Midbrain (tissue), 1 donor: ENCODE measurements at places on chromosomes 1 and 21.

DNA sequence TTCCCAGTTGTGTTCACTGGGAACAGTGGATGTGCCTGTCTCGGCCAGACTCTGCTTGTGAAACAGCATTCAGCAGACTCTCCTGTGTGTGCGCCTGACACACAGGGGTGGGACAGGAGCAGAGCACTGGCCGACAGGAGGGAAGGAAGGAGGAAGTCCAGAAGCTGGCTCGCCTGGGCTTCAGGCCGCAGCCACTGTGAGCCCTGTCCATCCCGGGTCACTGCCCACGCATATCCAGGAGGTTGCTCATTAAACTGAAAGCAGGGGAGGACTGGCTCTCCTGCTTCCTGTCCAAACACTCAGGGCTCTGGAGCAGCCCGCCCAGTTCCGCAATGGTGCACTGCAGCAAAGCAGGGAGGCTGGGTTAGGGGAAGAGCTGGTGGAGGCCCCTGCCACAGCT, 218.7 kb upstream of the VAMP3 start:
- DNase-seq, result no peak

GRCh38 chr1:168758503-168758902, 29.5 kb upstream of the DPT start:
- no peak for DNase-seq

DNA sequence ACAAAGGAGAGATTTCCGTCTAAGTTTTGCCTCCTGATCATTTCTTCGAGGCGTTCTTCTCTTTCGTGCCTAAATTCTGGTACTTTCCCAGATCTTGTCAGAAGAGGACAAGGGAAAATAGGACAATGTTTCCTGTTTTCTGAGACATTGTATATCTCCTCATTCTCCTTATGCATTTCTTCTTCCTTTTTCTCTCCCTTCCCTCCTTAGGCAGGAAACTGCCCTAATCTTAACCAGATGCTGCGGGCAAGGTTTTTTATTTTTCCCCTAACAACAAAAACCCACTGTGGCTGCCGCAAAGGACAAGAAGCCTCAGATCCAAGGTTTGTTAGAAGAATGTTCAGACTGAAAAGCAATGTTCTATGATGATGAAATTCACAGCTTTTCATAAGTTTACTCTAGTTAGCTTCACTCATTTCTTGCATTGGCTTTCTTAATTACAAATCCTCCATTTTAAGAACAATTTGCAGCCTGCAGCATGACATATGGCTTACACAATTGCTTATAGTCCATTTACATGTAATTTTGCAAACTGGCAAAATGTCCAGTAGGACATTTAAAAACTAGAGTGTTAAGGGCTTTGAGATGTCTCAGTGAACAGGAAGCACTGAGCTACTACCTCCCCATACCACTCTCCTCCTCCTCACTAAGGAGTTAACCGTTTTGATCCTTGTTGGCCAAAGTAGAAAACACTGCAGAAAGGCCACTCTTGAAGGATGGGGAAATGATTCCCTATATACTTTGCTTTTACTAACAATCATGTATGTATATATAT, 624 bp downstream of the CTSK start:
- no peak for DNase-seq

DNA sequence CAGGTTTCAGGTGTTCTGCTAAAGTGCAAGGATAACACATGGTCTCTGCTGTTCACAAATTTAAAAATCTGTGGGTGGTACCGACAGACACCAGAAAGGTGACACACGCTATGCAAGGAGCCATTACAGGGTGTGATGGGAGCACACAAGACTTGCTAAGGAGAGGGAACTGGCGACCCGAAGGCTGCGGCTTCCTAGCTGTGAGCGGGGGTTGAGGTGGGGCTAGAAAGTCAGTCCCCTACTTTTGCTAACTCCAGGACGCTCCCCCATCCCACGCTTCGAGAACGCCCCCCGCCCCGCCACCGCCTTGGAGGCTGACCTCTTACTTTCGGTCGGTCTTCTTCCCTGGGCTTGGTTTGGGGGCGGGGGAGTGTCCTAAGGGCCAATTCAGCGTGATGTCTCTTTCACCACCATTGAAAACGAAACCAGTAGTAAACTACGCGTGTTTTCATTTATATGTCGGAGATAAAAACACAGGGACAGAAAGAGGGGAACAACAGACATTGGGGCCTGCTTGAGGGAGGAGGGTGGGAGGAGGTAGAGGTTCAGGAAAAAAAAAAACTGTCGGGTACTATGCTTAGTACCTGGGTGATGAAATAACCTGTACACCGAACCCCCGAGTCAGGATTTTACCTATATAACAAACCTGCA, 1.1 kb downstream of the CKS1B start:
- no peak for DNase-seq

DNA sequence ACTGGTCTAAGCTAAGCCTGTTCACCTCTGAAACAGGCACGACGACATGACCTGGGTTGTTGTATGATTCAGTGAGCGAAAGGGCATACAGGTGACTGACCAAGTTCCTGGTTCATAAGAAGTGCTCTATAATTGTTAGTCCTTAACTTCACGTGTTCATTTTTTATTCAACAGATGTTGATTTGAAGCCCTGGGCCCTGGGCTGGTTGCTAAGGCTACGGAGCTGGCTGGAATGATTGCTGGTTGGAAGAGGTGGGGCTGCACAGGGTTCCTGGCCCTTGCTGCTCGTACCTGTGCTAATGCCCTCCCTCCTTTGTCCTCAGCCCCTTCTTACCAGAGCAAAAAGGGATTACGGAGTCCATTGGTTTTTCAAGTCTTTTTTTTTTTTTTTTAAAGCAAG, 111.3 kb upstream of the CSF3R start:
- no peak for DNase-seq

GRCh38 chr1:150613061-150613920, 16.1 kb downstream of the ENSA start:
- DNase-seq, result peak; percentile 15

- no peak for DNase-seq
Observed at GRCh38 chr1:97767381-97767780, 153.5 kb downstream of the DPYD start.

DNA sequence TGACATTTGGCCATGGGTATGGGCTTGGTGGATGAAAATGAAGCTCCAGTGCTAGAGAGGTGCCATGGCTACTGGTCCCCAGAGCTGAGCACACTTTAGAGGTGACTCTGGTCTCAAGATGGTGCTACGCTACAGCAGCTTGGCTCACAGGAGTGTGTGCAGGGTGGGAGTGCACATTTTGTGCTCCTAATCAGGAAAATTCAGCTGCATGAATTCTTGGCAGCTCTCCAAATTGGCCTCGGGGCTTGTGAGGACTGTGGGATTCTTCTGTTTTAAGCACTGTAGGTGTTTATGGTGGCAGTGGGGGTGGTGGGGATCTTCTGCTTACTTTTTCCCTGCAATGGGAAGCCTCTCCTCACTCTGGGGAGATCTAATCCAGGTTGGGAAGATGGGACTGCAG, 17.3 kb upstream of the TIPRL start:
- no peak for DNase-seq

DNA sequence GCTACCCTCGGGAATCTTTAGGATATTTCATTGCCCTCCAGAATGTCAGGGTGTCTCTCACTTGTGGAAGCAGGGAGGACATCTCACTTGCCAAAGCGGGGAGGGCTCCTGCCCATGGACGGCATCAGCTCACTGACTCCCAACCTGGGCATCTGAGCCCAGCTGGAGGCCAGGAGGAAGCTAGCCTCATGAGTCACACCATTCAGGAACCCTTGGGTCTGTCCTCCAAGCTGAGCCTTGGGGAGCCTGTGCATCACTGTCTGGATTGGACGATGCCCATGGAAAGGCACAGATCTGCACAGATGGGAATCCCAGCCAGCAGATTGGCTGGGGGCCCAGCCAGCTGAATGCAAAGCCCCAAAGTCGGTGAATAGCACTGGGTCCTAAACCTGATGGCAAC, 25.2 kb downstream of the WNT3A start:
- DNase-seq, result no peak

- DNase-seq, result no peak
Observed at GRCh38 chr1:223378754-223379153, 14.5 kb upstream of the CCDC185 start.

- DNase-seq, result no peak
Observed at GRCh38 chr1:43365678-43366077, 2.1 kb downstream of the ELOVL1 start.

DNA sequence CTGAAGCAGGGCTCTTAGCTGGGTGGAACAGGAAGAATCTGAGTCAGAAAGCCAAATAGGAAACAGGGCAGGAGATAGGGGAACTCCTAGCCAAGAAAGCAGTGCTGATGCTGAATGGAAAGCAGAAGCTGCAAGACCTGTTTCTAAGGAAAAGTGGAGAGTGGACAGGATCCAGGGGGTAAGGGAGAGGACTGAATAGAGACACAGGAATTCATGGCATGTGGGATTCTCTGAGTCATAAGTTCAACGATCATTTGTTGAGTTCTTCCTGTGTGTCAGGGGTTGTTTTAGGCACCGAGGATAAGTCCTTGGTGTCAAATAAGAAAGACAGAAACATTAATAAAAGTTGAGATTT, 153.8 kb upstream of the FGGY start:
- DNase-seq, result no peak

- peak; percentile 72 for DNase-seq
Observed at GRCh38 chr1:235883261-235883927, 16.7 kb upstream of the LYST start.

- no peak for DNase-seq
Observed at GRCh38 chr1:28893403-28894102, 20.8 kb upstream of the EPB41 start.

DNA sequence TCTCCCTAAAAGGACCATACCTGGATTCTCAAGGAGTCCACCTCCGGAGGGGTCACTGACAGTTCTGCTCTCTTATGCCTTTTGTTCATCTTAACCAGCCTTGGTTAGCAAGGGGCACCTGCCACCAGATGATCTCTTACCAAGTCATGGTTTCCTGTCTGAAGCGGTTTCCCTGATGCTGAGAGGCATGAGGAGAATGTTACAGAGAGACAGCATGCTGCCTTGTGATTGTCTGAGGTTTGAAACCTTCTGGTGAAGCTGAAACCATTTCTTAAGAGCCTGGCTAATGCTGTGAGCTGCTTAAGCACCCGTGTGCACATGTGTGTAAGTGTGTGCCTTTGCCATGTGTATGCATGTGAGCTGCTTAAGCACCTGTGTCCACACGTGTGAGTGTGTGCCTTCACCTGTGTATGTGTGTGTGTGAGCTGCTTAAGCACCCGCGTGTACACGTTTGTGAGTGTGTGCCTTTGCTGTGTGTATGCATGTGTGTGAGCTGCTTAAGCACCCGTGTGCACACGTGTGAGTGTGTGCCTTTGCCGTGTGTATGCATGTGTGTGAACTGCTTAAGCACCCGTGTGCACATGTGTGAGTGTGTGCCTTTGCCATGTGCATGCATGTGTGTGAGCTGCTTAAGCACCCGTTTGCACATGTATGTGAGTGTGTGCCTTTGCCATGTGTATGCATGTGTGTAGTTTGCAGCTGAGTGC, 136.4 kb upstream of the COL6A1 start:
- DNase-seq, result no peak

- no peak for DNase-seq
Observed at GRCh38 chr1:178238722-178239510, 145.0 kb downstream of the RASAL2 start.

DNA sequence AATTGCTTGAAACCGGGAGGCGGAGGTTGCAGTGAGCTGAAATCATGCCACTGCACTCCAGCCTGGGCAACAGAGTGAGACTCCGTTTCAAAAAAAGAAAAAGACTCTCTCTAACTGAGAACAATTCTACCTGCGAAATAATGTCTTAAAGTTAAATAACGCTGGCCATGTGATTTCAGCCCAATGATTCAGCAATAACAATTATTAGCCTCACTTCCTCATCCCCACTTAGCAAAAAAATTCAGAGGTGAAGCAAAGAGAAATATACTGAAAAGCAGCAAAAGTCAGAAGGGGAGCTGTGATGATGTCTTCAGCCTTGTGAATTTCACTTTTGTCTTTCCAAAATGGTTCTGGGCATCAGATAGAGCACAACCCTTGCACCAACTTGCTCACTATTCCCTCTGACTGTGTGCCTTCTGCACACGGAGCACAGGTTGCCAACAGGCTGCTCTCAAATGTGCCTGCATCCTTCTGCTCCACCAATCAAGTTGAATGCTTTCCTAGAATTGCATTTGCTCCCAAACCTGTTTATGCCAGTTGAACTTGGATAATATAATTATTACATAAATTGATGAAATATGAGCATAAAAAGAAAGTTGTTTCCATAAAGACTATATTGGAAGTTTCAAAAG, 79.8 kb upstream of the IPO9 start:
- no peak for DNase-seq

DNA sequence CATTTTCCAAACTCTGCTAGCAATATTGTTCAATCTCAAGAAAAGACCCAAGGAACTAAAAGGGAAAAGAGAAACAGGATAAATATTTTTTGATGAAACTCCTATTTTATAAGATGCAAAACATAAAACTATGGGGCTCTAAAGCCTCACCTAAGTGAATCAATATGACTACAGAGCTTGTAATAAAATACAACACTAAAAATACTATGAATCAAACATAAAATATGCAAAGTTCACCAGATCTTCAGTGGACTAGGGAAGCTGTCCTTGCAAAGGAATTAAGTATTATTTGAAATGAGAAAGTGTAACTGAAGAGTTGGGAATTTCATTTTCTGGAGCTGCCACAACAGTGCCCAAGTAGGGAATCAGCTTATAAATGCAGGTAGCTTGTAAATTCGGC, 124.5 kb downstream of the CRB1 start:
- DNase-seq, result no peak

DNA sequence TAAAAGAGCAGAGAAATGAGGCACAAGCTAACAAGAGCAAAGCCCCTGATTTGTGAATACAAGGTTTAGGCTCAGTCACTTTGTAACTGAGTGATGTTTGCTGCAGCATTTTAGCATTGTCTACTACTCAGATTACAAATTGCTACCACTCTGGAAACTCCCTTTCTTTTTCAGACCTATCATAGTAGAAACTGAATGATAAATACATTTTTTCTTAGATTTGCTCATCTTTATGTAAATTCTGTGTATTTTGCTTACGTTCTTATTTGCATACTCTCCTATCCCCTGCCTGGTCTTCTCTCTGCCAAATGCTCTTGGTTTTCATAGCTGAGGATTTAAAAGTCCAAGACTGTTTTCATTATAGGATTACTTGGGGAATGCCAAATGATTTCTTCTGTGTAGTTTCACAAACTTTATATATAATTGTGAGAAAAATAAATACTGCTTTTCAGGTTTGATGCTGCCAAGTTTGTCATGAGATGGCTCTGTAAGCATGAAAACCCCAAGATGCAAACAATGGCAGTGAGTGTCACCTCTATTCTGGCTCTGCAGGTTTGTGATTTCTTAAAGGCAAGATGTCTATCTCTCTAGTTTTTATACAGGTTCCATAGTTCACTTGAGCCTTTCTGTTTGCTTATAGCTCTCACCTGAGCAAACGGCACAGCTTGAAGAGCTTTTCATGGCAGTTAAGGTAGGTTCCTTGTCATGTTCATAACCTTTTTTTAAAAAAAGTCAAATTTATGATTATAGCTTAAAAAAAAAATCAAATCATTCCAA, 24.7 kb downstream of the ZYG11A start:
- no peak for DNase-seq

DNA sequence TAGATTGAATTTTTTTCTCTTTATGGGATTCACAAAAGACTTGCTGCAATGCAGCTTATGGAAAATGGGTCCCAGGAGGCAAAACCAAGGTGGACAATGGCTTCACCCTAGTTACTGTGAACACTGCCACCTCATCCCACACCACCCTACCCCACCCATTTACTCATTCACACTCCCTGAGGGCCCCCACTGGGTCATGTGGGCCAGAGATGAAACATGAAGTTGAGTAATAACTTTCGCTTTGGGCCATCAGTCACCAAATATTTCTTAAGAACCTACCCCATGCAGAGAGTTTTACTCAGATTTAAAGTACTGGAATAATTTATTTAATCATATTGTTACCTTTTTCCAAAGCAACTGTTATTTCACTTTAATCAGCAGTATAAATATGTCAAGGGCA, 191.8 kb downstream of the TPR start:
- DNase-seq, result no peak
